Hepatocyte (in vitro differentiated cells): ENCODE measurements at places on chromosomes 6 and 20. TPM values are rescaled to one million over a fixed set of nuclear protein-coding genes. Genes with fewer than 3 reads are reported as not detected.

The HMGN3 gene
- total RNA-seq, result 129 and 146 TPM in 2 replicates

- no peak overlapping the region for H3K4me3 ChIP-seq
- no peaks in the 10 kb centered on the region for H3K36me3 ChIP-seq
Measured at GRCh38 chr6:84172080-84172479, 55.4 kb downstream of the CEP162 start.

The SYNJ2 gene
- total RNA-seq, result 15.4 and 15.6 TPM in 2 replicates

DNA sequence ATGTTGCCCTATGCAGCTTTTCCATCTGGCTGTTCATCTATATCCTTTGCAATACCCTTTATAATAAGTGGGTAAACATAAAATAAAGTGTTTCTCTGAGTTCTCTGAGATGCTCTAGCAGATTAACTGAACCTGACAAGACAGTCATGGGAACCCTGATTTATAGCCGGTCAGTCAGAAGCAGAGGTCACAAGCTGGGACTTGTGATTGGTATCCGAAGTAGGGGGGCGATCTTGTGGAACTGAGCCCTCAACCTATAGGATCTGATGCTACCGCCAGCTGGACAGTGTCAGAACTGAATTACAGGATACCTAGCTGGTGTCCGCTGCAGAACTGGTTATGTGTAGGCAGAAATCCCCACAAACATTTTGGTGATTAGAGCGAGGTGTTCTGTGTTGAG, 39.0 kb downstream of the SLC17A5 start:
- H3K4me3 ChIP-seq, result no peak overlapping the region
- H3K36me3 ChIP-seq, result no peaks in the 10 kb centered on the region
- no peak for DNase-seq
- no peak overlapping the region for H3K27ac ChIP-seq
- H3K27me3 ChIP-seq, result no peaks in the 10 kb centered on the region

DNA sequence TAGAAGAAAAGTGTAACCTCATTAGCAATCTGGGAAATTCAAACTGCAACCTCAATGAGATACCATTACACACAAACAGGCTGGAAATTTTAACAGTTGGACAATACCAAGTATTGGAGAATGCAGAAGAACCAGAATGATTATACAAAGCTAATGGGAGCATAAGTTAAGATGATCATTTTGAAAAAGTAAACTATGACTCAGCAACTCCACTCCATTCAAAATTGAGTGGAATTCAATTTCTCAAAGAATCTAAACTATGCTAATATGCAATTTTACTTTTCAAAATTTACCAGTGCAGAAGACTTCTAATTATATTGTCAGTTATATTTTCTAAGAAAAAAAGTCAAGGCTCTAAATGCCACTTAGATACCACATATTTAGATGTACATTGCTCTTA, 17.2 kb downstream of the GPLD1 start:
- H3K36me3 ChIP-seq, result no peaks in the 10 kb centered on the region
- H3K4me1 ChIP-seq, result no peaks in the 10 kb centered on the region
- no peak overlapping the region for H3K4me3 ChIP-seq
- no peaks in the 10 kb centered on the region for H3K27me3 ChIP-seq

The TRMT6 gene
- total RNA-seq, result 9.0 and 10.1 TPM in 2 replicates

DNA sequence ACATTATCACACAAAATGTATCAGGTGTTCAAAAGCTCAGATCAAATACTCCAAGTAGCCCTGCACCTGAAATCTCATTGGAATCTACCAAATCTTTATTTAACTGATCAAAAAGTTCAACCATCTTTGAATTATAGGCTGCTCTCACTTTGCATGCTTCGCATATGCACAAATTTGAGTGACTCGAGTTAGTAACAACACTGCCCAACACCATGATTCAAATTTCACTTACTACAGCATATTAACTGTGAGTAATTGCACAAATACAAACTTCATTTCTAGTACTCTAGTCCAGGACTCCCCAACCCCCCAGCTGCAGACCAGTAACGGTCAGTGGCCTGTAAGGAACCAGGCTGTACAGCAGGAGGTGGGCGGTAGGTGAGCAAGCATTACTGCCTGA, 51.1 kb downstream of the WASF1 start:
- H3K4me1 ChIP-seq, result no peaks in the 10 kb centered on the region
- H3K27me3 ChIP-seq, result no peaks in the 10 kb centered on the region
- H3K27ac ChIP-seq, result no peak overlapping the region
- no peak overlapping the region for H3K4me3 ChIP-seq
- H3K36me3 ChIP-seq, result no peaks in the 10 kb centered on the region
- no peak for DNase-seq

GRCh38 chr20:25087186-25087929, 5.4 kb upstream of the VSX1 start:
- H3K27ac ChIP-seq, result no peak overlapping the region
- no peak for DNase-seq
- no peaks in the 10 kb centered on the region for H3K4me1 ChIP-seq
- no peaks in the 10 kb centered on the region for H3K36me3 ChIP-seq

DNA sequence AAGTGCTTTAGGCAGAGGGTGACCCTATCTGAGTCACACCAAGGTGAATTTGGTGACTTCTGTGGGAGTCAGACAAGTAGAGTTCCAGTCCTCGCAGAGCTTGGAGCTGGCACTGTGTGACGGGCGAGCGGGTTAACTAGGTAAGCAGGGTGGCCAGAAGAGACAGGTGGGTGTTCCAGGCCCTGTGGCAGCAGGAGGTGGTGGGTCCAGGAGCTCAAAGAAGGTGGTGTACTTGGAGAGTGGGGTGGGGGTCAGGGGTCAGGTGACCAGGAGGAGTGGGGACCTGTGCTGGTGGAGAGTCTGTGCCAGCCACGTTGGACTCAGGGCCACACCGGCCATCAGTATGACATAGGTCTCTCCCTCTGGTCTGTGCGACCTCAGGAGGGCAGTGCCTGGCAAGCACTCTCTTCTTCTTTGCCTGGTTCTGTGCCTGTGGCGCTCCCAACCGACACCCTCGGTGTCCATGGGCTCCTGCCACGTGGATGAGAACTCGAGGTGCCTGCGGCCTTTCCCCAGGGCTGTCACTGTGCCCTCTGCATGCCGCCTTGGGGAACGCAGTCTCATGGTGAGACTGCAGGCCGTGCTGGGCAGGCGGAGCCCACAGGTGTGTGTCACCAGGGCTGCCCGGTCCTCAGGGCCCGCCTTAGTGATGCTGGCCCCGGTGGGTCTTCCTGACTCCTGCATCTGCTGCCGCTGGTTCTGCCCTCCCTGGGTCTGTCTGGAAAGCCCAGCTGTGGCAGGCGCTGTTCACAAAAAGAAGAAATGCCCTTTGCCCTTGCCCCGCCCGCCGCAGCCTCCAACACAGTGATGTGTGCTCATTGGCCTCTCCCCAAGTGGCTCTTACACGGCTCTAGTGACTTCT, 1.6 kb downstream of the MRGBP start:
- H3K36me3 ChIP-seq, result no peaks in the 10 kb centered on the region
- no peak overlapping the region for H3K4me3 ChIP-seq
- H3K27ac ChIP-seq, result no peak overlapping the region
- no peaks in the 10 kb centered on the region for H3K27me3 ChIP-seq

- no peaks in the 10 kb centered on the region for H3K27me3 ChIP-seq
- no peaks in the 10 kb centered on the region for H3K4me1 ChIP-seq
- H3K4me3 ChIP-seq, result no peak overlapping the region
Measured at GRCh38 chr6:151948002-151948743, 140.7 kb downstream of the ESR1 start.

GRCh38 chr6:34901930-34902329, 12.9 kb downstream of the ANKS1A start:
- H3K36me3 ChIP-seq, result no peaks in the 10 kb centered on the region
- no peak for DNase-seq
- H3K4me3 ChIP-seq, result no peak overlapping the region

GRCh38 chr6:111972745-111973117, 81.2 kb upstream of the CCN6 start:
- H3K27me3 ChIP-seq, result no peaks in the 10 kb centered on the region
- H3K4me1 ChIP-seq, result peaks cover 15% of the 10 kb centered on the region
- no peaks in the 10 kb centered on the region for H3K36me3 ChIP-seq

The SPEF1 gene
- total RNA-seq, result 0.63 TPM in 1 of 2 replicates, not detected in the other

GRCh38 chr20:2626853-2627541, 25.4 kb upstream of the NOP56 start:
- DNase-seq, result no peak
- H3K27ac ChIP-seq, result no peak overlapping the region
- H3K4me1 ChIP-seq, result no peaks in the 10 kb centered on the region

- H3K4me1 ChIP-seq, result peaks cover 18% of the 10 kb centered on the region
- no peak overlapping the region for H3K4me3 ChIP-seq
- DNase-seq, result no peak
- no peaks in the 10 kb centered on the region for H3K36me3 ChIP-seq
- H3K27ac ChIP-seq, result no peak overlapping the region
- peaks cover 27% of the 10 kb centered on the region for H3K27me3 ChIP-seq
Measured at GRCh38 chr6:135179920-135180541, 1.1 kb upstream of the MYB start.
